Activated naive CD4-positive, alpha-beta T cell treated with anti-CD3 and anti-CD28 coated beads, Interleukin-2, amount 10 ng/mL, durations not matched to agents 7 days and 5 days (primary cell): ENCODE measurements at places on chromosomes 4 and X.

GRCh38 chr4:19579608-19580007 lies 672.1 kb upstream of the SLIT2 start:
- H3K4me3 ChIP-seq, result no peak overlapping the region
- no peak for DNase-seq
- H3K36me3 ChIP-seq, result no peaks in the 10 kb centered on the region
- H3K27me3 ChIP-seq, result no peaks in the 10 kb centered on the region
- H3K27ac ChIP-seq, result no peak overlapping the region
- no peaks in the 10 kb centered on the region for H3K4me1 ChIP-seq

DNA sequence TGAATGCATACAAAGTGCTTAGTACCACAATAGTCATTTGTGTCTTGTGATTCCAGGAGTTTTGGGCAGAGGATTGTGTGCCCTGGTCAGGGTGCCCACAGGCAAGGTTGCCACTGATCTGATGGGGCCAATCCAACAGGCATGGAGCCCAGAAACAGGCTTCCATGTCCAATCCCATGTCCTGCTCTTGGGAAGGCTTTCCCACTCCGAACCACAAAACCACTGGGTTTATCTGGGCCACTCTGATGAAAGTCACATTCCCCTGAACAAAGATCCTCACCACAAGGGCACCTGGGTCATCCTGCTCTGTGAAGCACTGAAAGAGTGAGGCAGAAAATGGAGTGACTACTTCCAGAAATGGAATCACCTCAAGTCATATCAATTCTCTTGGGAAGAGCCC lies 96.9 kb downstream of the MAMLD1 start:
- H3K36me3 ChIP-seq, result peaks cover 9% of the 10 kb centered on the region
- H3K27me3 ChIP-seq, result no peaks in the 10 kb centered on the region
- no peak overlapping the region for H3K27ac ChIP-seq
- peaks cover 41% of the 10 kb centered on the region for H3K4me1 ChIP-seq

DNA sequence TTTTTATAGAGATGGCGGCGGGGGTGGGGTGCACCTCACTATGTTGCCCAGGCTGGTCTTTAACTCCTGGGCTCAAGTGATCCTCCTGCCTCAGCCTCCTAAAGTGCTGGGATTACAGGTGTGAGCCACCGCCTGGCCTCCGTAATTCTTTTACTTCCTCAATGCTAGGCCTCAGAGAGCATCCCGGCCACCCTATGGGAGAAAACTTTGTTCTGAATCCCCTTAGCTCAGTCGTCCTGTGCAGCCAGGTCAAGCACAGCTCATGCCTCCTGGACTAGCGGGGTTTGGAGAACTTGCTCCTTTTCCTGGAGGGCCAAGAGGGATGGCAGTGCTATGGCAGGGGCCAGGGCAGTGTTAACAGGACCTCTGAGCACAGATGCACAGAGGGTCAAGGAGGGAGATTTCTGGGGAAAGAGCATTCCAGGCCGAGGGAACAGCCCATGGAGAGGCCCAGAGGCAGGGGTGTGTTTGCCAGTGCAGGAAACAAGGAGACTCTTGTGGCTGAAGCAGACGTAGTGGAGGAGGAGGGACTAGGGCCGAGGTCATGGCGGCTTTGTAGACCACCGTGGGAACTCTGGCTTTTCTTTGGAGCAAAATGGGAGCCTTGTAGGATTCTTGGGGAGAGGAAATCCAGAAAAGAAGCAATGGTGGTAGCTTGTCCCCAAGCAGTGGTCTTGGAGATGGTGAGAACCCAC lies 9.8 kb upstream of the TNIP2 start:
- H3K27ac ChIP-seq, result no peak overlapping the region
- peaks cover 31% of the 10 kb centered on the region for H3K4me1 ChIP-seq
- H3K36me3 ChIP-seq, result no peaks in the 10 kb centered on the region
- H3K4me3 ChIP-seq, result no peak overlapping the region
- H3K27me3 ChIP-seq, result peaks cover 36% of the 10 kb centered on the region
- DNase-seq, result no peak

GRCh38 chr4:159173886-159174285 lies 71.0 kb downstream of the RAPGEF2 start:
- no peak for DNase-seq
- H3K4me1 ChIP-seq, result peaks cover 43% of the 10 kb centered on the region
- no peaks in the 10 kb centered on the region for H3K36me3 ChIP-seq
- no peak overlapping the region for H3K4me3 ChIP-seq
- no peaks in the 10 kb centered on the region for H3K27me3 ChIP-seq

GRCh38 chr4:138972956-138973801 lies 42.4 kb upstream of the NOCT start:
- no peaks in the 10 kb centered on the region for H3K27me3 ChIP-seq
- no peaks in the 10 kb centered on the region for H3K4me1 ChIP-seq
- DNase-seq, result no peak

DNA sequence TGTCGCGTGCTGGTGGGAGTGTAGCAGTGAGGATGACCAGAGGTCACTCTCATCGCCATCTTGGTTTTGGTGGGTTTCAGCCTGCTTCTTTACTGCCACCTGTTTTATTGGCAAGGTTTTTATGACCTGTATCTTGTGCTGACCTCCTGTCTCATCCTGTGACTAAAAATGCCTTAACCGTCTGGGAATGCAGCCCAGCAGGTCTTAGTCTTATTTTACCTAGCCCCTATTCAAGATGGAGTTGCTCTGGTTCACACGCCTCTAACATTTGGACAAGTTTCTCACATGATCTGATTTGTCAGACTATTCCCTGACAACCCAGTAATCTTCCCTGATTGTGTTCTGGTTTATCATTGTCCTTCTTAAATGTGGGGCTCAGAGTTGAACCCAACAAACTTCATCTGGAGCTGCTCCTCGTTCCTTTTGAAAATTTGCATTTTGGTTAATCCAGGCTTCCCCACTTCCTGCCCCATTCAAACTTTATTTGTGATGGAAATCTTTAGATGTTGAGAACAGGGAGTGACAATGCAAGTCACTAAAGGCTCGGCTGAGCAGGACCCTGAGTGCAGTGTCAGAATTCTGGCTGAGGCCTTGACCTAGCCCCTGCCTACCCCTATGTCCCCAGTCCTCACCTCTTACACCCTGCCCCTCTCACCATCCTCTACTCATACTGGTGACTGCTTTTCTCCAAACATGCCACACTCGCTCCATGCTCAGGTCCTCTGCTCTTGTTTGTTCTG lies 226.8 kb downstream of the STIM2 start:
- DNase-seq, result no peak
- H3K36me3 ChIP-seq, result no peaks in the 10 kb centered on the region
- peaks cover 44% of the 10 kb centered on the region for H3K27me3 ChIP-seq
- no peaks in the 10 kb centered on the region for H3K4me1 ChIP-seq
- H3K4me3 ChIP-seq, result no peak overlapping the region
- H3K27ac ChIP-seq, result no peak overlapping the region

- DNase-seq, result no peak
- H3K27ac ChIP-seq, result peak overlapping the region; percentile 98
- H3K4me1 ChIP-seq, result peaks cover 46% of the 10 kb centered on the region
- no peaks in the 10 kb centered on the region for H3K27me3 ChIP-seq
Measured at GRCh38 chr4:142416121-142416520, 430.0 kb downstream of the INPP4B start.

GRCh38 chrX:54721424-54721823 lies 76.6 kb downstream of the ITIH6 start:
- no peak overlapping the region for H3K4me3 ChIP-seq
- DNase-seq, result no peak
- H3K27me3 ChIP-seq, result peaks cover 4% of the 10 kb centered on the region

- H3K36me3 ChIP-seq, result no peaks in the 10 kb centered on the region
- DNase-seq, result no peak
- no peak overlapping the region for H3K4me3 ChIP-seq
- no peaks in the 10 kb centered on the region for H3K27me3 ChIP-seq
- no peaks in the 10 kb centered on the region for H3K4me1 ChIP-seq
Measured at GRCh38 chr4:5772528-5773270, 61.7 kb downstream of the EVC start.
